Fibroblast of skin of left biceps (primary cell): ENCODE measurements at places on chromosomes 2 and 18.

- DNase-seq, result no peak
Measured at GRCh38 chr2:219713110-219713509, 85.7 kb downstream of the SLC4A3 start.

- no peak for DNase-seq
Measured at GRCh38 chr2:127721311-127721977, 20.1 kb downstream of the SFT2D3 start.

DNA sequence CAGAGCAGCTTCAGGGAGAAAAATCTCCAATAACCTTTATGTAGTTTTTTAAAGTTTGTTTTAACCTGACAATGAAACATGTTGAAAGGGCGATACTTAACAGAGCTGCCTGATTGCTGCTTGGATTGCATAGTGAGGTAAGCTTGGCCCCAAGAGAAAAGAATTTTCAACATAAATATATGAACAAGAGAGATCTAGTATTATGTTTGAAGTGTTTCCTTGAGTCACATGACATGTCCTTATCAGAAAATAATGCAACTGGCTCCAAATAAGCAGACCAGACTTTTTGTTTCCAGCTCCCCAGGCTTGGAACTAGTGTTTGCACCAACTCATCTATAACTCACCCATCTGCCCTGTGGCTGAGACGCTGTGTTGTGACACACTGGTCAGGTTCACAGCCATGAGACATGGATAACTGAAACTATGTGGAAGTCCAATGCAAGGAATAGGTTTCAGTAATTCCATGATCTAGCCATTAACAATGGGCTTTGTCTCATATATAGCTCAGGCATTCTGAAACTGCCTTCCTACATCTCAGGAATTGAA is 44.7 kb downstream of the ABCB11 start:
- DNase-seq, result no peak

- no peak for DNase-seq
Measured at GRCh38 chr18:48821251-48821590, 129.5 kb downstream of the SMAD7 start.

DNA sequence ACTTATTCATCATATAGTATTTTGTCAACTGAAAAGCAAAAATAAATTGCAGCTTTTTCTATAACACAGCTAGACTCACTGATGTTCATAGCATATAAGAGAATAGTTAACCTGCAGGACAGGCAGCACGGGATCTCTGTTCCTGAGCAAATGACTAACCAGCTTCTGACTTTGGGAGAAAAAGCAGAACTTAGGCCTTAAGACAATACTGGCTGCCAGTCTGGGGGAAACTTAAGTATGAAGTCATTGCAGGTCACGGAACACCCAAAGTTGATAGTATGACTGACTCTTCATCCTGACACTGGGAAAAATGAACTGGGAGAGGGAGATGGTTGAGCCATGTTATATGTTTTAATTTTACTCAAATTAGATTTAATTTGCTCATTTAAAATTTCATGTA is 113.0 kb downstream of the DPP4 start:
- no peak for DNase-seq

DNA sequence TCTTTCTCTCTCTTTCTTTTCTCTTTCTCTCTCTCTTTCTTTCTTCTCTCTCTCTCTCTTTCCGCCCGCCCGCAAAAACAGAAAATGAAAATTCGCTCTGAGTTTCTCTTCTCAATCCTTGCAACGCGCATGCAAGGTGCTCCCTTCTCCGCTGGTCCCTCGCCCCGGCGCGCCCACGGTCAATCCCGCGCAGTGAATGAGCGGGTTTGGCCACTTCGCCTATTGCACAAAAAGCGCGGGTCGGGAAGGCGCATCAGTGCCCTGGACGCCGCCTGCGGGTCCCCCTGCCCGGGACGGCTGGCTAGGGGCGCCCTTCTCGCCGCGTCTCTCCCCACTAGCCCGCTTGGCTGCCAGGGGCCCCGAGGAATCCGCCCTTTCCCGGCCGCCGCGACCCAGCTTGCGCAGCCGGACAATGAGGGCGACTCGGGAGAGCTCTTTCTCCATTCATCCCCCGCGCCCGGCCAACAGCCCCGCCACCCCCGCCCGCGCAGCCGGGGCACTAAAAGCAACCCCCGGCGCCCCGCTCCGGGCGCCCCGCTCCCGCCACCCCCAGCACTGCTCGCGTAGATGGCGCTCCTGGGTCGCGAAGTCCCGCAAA is 706 bp downstream of the LAMA1 start:
- no peak for DNase-seq

DNA sequence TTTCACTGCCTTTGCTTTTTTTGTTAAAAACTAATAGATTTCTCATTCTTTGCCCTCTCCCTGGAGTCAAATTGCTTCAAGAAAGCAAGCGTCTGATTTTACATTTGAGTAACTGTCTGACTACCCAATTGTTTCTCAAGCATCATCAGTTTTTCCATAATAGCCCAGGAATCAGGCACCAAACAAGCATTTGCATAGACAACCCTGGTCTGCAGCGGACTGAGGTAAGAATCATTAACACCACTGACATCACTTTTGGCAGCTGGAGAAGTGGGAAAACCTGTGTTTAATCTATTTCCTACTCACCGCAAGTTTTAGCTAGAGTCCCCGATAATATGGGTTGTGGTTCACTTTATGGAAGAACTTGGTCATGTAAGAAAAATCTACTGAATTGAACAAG is 55.7 kb downstream of the IRS1 start:
- no peak for DNase-seq

DNA sequence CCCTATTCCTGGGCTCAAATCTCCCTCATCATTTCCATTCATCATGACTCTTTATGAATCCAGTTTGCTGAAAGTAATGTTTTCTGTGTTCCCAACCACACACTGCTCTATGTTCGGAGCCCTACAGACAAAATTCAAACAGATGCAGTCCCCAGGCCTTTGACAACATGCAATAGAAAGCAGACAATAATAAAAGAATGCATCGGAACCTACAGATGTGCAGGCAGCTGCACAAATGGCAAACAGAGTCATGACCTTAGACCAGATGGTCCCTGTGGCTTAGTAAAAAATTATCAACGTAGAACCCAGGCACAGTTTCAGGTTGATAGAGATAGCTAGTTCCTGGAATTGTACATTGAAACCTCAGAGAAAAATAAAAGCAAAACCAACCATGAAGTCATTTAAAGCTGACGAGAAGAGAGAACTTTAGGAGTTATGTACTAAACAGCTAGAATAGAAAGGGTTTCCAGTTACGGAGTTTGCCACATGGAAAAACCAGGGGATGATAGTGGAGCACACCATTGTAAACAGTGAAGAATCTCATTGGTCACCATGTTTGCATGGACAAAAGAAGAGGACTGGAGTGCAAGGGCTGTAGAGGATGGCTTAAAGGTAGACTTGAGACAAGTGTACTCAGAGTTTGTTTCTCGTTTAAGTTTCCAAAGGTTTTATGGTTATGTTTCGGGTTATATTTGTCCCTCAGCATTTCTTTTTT is 23.2 kb upstream of the ACVR1 start:
- no peak for DNase-seq

GRCh38 chr2:168470320-168471162 is 14.5 kb downstream of the CERS6 start:
- no peak for DNase-seq

DNA sequence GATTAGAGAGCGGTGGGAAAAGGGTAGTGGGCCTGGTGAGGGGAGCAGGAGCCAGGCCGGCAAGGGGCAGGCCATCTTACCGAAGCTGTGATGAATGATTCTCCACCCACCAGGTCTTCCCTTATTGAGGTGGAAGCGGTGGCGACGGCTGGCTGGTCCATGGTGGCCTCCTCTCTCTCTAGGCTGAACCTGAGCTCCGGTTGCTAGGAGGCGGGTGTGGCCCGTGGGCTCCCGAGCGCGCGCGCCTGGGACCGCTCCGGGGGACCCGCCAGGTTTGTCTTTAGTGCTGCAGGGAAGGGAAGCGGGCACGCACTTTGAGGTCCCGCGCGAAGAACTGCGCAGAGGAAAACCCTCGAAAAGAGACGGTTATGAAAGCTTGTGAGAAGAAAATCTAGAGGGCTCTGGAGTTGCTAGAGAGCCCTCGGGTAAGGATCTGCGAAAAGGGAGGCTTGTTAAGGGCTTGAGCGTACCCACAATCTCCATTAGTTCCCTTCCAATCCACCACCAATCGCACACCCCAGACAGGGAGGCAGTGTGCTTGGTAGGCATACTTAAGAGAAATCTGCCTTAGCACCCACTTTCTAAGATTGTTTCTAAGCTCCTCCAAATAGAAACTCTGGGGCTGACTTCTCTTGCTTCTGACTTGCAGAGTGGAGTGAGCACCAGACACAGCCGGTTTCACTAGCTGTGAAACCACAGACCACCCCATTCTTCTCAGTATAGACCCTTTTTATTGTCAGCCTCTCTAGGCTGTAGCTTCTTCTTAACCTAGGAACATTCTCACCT is at the start of gene STPG4:
Gene STPG4, minus strand, starts transcription at position 218 of the 786 bp plus-strand sequence. Its CDS starts 57 bp downstream, at position 161.
- DNase-seq, result no peak

DNA sequence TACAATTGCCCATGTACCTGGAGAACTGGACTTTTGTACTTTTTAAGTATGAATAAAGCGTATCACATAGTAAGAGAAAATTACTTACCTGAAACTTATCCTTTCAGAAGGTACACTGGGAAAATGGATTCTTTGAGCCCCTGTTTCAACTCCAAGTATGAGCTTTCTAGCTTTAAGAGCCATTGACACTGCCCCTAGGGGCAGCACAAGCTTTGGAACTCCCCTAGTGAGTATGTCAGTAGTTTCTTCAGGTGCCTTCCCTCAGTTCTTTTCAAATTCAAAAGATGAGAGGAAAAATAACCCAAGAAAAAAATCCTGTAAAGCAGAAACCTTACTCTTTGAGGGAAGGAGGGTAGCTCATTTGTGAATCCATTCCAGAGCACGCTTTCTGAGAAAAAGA is 124.1 kb downstream of the MEMO1 start:
- no peak for DNase-seq
